Kidney (tissue), 22 donors: ENCODE measurements at places on chromosomes 12 and 14. TPM values are rescaled to one million over a fixed set of nuclear protein-coding genes. Genes with fewer than 3 reads are reported as not detected.

Gene KRT78
- total RNA-seq = not detected

DNA sequence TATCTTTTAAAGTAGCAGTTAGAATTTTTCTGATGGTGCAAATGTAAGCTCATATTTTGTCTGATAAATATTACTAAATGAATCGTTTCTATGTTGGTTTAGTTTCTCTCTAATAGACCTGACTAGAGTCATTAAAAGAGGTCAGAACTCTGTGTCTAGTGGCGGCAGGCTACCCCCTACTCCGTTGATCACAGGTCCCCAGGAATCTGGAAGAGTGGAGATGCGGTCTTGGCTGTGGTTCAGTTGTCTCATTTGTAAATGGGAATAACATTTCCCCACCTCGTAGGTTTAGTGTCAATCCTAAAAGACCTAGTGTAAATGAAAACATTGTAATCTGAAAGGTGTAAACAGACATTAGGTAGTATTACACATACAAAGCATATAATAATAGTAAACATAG lies 4.7 kb upstream of the FOXJ2 start:
- H3K4me3 ChIP-seq = no peak overlapping the region
- no peak for DNase-seq
- no peaks in the 10 kb centered on the region for H3K27me3 ChIP-seq
- no peaks in the 10 kb centered on the region for H3K36me3 ChIP-seq
- no peaks in the 10 kb centered on the region for H3K4me1 ChIP-seq

Gene OTUB2
- 1.1 TPM for total RNA-seq

- H3K36me3 ChIP-seq = no peaks in the 10 kb centered on the region
- H3K27me3 ChIP-seq = no peaks in the 10 kb centered on the region
- DNase-seq = no peak
- H3K4me3 ChIP-seq = no peak overlapping the region
- no peak overlapping the region for H3K27ac ChIP-seq
- H3K4me1 ChIP-seq = no peaks in the 10 kb centered on the region
These were observed 97.9 kb upstream of the NUDT4 start for GRCh38 chr12:93279565-93280412.

Gene MYRFL
- total RNA-seq = 0.82 TPM
